ENCODE measurements at places on chromosomes 16 and 17. TPM values are rescaled to one million over a fixed set of nuclear protein-coding genes. Genes with fewer than 3 reads are reported as not detected.

Gene TUBB3
- 128 TPM for total RNA-seq

Gene MGAT5B
- 0.18 TPM for total RNA-seq

Gene AXIN2
- 5.8 TPM for total RNA-seq

Gene CLDN9
- total RNA-seq = not detected

Gene HSD11B2
- total RNA-seq = not detected

Gene CD7
- 0.09 TPM for total RNA-seq

Gene SNX20
- not detected for total RNA-seq

Gene CLDN7
- 1.6 TPM for total RNA-seq

Gene PRSS22
- total RNA-seq = not detected

Gene PRDM7
- not detected for total RNA-seq

Gene CSHL1
- not detected for total RNA-seq

Gene WIPF2
- total RNA-seq = 4.6 TPM

Gene ANKRD40CL
- total RNA-seq = not detected

Gene TK1
- 25.8 TPM for total RNA-seq

Gene HSD17B2
- 4.4 TPM for total RNA-seq

Gene QRICH2
- total RNA-seq = 3.0 TPM

Gene CTRB2
- not detected for total RNA-seq

Gene KDM6B
- total RNA-seq = 7.7 TPM

Gene CCL1
- not detected for total RNA-seq

Gene EVPLL
- total RNA-seq = not detected

Gene CDC6
- 1.8 TPM for total RNA-seq
